NCI-H1417 treated with DMSO at 0.1 percent for 48 hours (cell line): ENCODE measurements at places on chromosomes 1 and 21.

DNA sequence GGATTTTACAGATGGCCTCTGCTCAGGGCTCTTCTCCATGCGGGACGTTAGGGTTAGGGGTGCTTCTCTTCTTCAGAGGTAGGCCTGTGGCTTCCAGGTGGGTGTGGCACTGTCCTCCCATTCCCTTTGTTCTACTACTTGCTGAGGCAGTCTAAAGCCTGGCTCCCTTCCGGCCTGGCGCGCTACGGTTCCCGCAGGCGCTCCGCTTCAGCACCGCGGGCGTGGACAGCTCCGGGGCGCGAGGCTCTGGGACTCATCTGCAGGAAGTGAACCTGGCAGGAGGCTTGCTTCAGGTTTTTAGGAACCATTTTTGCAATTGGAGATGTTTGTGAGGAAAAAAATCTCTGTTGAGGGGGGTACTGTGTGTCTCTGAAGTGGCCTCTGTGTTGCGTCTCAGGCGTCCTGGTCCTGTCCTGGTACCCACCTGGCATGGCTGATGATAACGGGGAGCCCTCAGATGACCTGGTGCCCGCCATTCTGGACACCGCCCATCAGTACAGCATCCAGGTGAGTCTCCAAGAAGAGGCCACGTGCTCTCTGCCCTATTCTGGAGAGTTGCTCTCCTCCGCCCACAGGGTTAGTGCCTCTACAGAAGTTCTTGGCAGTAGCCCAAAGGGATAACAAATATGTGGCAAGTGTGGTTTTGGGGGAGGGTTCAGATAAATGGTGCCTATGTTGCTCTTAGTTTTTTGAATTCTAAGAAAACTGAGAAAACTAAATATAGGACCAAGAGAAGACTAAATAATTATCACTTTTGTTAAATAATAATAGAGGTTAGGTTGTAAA, 1.9 kb downstream of the MANEAL start:
- no peak for DNase-seq

DNA sequence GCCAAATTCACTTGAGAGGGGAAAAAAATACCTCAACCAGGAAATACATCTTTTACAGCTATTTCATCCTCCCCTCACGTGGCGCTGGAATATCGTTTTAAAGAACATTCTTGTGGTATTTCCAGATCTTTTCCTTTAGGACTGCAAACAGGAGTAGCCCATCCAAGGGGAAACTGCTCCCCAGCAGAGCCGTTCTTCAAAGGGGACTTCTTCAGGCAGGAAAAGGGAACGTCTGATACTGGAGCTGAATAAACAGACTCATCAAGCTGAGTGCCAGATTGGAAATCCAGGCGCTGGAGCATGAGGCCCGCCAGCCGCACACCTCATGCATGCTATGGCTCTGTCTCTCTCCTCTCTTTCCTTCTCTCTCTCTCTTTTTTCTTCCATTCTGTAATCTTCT, 34.0 kb upstream of the PROX1 start:
- no peak for DNase-seq

- no peak for DNase-seq
Measured at GRCh38 chr1:25773441-25774125, 26.4 kb upstream of the SELENON start.

DNA sequence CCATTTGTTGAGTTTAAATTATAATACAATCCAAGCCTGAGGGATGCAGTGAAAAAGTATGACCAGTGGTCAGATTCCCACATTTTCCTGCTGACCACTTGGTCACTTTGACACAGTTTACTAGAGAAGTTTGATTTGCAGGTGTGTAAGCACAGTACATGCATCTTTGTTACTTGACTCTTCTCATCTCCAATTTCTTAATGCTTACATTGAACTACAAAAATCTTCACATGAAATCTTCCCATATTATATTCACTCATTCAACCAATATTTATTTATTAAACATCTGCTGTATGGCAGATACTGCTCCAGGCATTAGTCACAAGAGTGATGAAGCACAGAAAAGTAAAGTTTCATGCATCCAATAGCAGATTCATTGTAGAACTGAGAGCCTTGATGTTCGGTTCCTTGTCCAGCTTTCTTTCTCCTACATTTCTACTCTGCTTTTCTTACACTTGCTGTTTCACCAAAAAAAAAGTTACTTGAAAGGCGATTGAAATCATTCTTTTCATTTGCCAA, 211.7 kb downstream of the NFIA start:
- DNase-seq: no peak

DNA sequence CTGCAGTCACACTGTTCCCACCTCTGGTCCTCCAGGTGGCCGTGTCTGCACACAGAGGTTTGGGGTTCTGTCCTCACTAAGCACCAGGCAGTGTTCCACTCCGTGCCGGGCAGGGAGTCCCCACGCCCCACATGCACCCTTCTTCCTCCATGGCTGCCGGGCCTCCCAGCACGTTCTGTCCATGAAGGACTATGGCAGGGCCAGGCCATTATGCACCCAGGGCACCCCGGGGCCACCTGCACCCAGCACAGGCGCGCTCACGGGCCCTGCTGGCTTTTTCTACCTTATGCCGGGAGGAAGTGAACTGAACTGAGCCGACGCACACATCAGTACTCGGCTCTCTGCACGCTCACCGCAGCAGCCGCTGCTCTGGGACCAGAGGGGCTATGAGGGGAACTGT, 10.3 kb downstream of the PANK4 start:
- DNase-seq: no peak

DNA sequence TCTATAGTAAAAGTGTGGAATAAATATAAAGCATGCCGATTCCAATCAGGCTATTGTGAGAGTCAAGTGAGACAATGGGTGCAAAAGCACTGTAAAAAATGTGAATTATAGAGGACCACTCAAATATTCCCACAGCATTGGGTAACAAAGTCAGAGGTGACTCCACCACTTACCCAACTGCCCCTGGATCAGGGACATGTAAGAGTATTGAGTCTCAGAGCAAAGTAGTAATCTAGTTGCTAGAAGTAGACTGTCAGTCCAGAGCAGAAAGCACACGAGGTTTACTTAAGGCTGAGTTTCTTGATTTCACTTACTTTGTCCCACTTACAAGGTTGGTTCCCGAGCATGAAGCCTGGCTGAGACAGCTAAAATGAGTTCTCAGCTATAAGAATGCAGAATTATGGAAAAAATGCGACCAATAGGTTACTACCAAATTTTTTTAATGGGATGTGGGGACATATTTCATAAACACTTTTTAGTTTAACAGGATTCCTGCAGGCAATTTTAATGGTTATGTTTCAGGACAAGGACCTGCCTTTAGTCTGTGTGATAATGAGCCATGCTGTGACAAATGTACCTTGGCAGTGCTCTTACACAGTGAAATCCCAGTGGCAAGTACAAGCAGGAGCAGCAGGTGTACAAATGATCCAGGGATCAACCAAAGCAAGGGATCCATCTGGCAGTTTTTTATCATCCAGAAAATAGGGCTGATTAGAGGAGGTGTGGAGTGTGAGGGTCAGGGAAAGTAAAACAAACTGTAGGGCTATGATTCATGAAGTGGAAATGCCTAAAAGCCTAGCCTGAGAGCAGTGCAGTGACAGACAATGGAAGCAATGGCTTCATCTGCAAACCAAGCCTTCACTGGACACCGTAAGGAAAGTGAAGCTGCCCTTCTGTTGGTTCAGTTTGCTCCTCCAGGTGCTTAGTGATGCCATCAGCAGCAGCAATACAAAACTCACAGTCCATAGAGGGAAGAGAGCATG, 156.2 kb upstream of the SPAG17 start:
- no peak for DNase-seq

DNA sequence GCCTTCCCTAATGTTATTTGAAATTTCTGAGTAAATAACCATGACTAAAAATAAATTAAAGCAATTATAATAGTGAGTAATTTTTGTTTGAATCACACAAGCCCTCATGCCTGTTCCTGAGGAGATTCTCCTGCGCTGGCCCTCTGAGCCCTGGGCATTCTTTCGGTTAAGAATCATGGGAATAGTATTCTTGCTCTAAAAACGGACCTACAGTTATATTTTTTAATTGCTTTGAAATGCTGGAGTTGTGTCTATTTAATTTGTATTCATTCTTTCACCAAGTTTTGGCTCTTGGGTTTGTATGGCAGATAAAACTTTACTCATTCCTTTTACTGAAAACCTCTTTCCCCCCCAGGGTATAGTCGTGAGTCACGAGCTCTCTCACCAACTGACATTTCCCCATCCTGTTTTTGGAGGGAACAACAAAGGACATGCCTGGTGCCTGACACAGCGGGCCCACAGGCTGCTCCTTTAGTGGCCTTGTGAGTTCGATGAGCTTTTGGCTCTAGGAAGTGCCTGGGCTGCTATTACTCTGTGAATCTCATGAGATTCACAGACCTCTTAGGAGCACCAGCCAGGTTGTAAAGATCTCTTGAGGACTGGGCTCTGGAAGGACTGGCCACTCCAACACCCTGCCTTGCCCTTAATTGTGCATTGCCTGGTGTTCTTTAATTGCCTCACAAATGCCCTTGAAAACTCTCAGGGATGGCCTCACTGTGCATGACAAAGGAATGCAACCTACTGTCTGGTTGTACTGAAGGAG, 58.6 kb downstream of the DDR2 start:
- no peak for DNase-seq

DNA sequence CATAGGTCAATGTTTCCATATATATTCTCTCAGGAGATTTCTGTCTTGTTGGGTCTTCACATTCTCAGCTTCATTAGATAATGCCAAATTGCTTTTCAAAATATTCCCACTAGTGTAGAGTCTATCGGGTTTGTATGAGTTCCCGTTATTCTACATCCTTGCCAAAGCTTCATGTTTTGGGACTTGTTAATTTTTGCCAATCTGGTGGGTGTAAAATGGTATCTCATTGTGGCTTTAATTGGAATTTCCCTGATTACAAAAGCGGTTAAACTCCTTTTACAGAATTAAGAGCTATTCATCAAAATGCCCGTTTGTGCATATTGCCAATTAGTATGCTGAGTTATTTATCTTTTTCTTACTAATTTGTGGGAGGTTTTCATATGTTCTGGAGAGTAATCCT, 708.4 kb upstream of the ADAMTS5 start:
- DNase-seq: no peak

DNA sequence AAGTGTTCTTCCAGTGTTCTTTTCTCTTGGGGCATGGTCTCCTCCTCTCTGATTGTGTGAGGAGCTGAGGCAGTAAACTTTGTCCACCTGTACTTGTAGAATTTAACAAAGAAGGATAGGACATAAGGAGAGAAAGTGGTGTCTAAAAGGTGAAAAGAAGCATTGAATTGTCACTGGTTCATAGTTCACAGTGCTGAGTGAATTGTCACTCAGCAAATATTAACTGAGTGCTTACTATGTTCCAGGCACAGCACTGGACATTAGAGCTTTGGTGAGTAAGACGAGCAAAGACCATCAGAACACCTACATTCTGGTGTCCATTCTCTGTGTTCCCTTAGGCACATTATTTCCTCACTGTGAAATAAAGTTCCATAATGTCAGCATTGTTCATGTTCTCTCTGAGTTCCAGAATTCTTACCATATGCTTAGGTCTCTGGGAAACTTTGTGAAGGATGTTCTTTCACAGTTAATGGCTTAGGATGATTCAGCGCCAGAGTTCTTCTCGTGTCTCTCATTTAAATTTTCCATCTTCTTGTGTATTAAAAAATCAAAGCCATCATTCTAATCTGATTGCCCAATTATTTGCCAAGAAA, 156.8 kb upstream of the HOOK1 start:
- no peak for DNase-seq

GRCh38 chr1:84996846-84997666, at the start of gene MCOLN2:
Gene MCOLN2, minus strand, starts transcription at chr1:84997113. Its CDS starts 241 bp downstream, at chr1:84996872.
- no peak for DNase-seq

DNA sequence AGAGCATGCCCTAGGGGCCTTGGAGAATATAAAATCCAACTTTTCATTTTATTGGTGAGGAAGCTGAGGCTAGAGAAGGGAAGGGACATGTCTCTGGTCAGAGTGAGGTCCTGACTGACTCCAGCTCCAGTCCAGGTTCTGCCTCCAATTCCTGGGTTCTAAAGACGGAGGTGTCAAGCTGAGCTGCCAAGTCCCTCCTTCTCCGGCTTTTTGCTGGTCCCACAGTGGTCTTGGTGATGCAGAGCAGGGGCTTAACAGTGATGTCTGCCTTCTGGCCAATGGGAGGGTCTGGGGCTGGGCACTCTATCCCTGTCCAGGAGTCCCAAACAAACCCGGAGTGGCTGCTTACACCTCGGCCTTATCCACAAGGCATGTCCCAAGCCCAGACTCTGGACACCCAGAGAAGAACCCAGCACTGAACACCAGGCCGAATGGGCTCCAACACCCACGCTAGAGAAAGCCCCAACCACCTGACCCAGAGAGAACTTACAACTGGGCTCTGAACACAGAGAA, 104.8 kb downstream of the EBNA1BP2 start:
- no peak for DNase-seq

DNA sequence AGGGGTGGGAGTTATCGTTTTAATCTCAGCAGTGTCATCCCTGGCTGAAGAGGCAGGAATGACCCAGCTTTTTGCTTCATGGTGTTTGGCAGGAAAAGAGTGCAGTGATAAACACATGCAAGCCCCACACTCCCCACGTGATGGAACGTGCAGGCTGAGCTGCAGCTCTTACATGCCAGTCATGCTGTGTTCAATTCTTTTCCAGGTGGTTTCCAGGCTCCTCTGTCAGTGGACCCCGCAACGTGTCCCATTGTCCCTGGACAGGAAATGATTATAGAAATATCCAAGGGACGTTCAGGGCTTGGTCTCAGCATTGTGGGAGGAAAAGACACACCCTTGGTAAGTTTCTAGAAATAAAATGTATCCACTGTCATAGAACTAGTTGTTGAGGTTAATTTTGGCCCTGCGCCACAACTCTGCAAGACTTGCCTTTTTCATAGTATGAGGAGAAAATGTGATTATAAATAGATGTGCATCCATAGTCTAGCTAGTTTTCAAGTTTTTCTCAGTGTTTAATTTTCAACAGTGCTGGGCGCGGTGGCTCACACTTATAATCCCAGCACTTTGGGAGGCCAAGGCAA, 110.2 kb upstream of the L1TD1 start:
- DNase-seq: no peak

DNA sequence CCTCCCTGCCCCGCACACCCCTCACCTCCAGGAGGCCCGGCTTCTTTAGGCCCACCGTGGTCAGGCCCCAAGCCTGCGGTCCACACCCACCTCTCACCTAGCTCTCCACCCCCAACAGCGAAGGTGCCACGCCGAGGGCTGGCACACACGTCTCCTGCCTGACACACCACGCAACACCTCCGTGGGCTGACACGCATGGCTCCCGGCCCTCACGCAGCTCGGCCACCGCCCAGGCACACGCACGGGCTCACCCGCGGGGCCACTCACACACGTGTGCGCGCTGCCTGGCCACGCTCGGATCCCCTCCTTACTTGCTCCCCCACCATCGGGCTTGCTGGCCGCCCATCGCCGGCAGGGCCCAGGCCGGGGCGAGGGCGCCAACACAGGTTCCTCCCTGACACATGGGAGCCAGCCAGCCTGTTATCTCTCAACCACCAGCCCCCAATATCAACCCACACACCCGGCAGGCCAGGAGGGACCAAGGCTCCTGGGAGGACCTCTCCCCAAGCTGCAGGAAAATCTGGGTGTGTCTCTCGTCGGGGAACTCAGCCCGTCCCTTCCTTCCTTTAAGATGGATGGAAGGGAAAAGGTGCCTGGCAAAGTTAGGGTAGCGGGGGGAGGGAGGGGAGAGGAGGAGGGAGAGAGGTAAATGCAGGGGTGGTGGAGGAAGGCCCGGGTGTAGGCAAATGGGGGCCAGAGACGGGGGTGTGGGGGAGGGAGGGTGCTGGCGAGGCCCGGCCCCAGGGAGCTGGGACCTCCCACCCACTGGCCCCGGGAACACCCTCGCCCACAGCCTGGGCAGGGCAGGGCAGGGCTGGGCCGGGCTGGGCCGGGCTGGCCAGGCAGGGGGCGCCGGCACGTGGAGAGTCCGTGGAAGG, 546 bp downstream of the ELOVL1 start:
- DNase-seq: no peak

GRCh38 chr1:41888756-41889155, 30.0 kb downstream of the HIVEP3 start:
- DNase-seq: no peak

- DNase-seq: no peak
Measured at GRCh38 chr1:99872063-99872462, 21.9 kb downstream of the AGL start.
